ENCODE measurements at places on chromosomes 1 and 21.
A peak's percentile ranks its signal among the peaks of the same experiment; 100 is the strongest.

DNA sequence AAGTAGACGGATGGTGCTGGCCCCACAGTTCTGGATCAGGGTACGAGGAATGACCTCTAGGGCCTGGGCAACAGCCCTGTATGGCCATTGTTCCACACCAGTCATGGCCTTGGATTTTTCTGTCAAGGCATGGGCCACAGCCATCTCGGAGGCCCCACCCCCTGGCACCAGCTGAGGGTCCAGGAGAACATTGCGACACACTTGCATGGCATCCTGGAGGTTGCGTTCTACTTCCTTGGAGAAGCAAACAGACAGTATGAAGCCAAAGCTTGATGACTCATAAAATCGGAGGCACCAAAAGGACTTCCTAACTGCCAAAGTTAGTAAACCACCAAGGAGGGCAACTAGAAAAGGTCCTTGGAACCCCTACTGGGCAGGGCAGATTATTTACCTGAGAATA is 11.9 kb upstream of the VHLL start:
- no peak for DNase-seq

- peak; percentile 66 for DNase-seq
Observed at GRCh38 chr1:203462878-203463277, 12.7 kb upstream of the PRELP start.

DNA sequence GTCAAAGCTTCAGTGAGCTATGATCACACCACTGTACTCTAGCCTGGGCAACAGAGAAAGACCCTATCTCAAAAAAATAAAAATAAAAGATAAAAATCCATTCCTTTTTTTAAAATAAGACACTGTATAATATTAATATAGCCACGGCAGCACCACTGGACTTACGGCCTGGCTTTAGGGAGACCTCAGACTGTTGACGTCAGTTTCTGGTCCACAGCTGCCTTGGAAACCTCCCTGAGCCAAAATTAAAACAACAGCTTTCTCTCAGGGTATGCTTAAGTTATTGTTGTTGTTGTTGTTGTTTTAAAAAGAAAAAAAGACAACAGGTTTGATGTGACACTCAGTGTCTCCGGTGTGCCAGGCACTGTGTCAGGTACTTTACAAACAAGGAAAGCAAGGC is 42.0 kb downstream of the CAPZB start:
- DNase-seq: no peak

- no peak for DNase-seq
Observed at GRCh38 chr1:39148942-39149341, 55.6 kb upstream of the MACF1 start.

GRCh38 chr1:92663775-92664174 is 121.1 kb downstream of the EVI5 start:
- DNase-seq: no peak

DNA sequence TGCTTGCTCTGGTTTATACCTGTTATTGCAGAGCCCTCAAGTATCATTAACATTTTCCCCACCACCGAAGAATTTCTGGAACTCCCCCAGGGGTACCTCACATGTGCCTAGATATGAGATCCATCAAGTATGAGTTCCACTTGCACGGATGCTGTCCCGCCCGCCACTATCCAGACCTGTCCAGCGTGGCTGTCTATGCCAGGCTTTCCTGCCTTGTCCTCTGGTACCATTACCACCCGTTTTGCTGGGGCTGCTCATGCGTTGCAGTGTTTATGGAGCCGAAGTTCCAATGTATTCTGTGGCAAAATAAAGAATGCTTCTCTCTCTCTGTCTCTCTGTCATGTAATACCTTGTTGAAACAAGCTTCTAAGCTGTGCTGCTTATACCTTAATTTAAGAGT is 543.5 kb upstream of the PTBP2 start:
- DNase-seq: no peak

GRCh38 chr1:94672001-94672400 is 130.4 kb upstream of the F3 start:
- no peak for DNase-seq

- no peak for DNase-seq
Observed at GRCh38 chr1:56803561-56804156, 15.5 kb downstream of the FYB2 start.

DNA sequence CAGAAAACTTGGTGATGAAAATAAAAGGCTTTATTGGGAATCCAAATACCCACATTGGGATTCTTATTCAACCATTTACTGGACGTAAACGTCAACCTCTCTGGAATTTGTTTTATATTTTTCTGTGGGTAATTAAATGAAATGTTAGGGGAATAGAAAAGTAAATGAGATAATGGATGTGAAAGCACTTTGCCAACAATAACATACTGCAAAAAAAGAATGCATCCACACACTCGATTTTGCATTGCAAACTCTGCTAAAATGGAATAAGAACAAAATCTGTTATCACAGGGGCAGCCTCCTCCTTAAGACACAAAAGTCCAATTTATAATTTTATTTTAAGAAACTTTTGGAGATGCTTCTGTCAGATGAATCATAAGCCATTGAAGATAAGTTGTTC is 88.4 kb downstream of the ERG start:
- no peak for DNase-seq
